ENCODE measurements at places on chromosomes 12 and 14. TPM values are rescaled to one million over a fixed set of nuclear protein-coding genes. Genes with fewer than 3 reads are reported as not detected.

Gene SOAT2
- total RNA-seq: not detected

Gene OTUB2
- total RNA-seq: 3.2 TPM

Gene SYCP3
- not detected for total RNA-seq

Gene PLEKHD1
- total RNA-seq: not detected

Gene BTG1
- total RNA-seq: 29.5 TPM
